ENCODE measurements at places on chromosomes 7 and 10.

GRCh38 chr10:131500892-131501291 lies 189.4 kb upstream of the TCERG1L start:
- H3K4me3 ChIP-seq = no peak overlapping the region
- no peaks in the 10 kb centered on the region for H3K27me3 ChIP-seq
- no peaks in the 10 kb centered on the region for H3K4me1 ChIP-seq

DNA sequence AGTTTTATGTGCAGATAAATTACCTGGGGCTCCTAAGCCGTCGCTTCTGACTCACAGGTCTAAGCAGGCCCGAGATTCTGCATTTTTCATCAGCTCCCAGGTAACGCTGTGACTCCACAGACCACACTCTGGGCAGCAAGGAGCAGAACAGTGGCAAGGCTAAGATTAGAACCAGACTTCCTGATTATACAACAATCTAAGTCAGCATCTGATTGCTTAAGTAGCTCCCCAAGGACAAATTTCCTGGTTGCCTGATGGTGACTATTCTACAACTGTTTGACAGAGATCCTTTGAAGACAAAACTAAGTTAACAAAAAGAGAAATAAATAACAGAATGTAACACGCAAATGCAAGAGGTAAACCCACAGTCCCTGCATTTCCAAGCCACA lies 69.0 kb downstream of the CREB3L2 start:
- no peak for DNase-seq
- no peaks in the 10 kb centered on the region for H3K27me3 ChIP-seq
- H3K27ac ChIP-seq = no peak overlapping the region
- H3K4me3 ChIP-seq = no peak overlapping the region
- peaks cover 22% of the 10 kb centered on the region for H3K36me3 ChIP-seq
- H3K4me1 ChIP-seq = peaks cover 46% of the 10 kb centered on the region

- H3K4me1 ChIP-seq = no peaks in the 10 kb centered on the region
- no peak overlapping the region for H3K27ac ChIP-seq
- no peaks in the 10 kb centered on the region for H3K36me3 ChIP-seq
- no peaks in the 10 kb centered on the region for H3K27me3 ChIP-seq
- DNase-seq = no peak
- H3K4me3 ChIP-seq = no peak overlapping the region
Measured at GRCh38 chr7:95102662-95103061, 195.3 kb downstream of the PPP1R9A start.

GRCh38 chr10:63976538-63976937 lies 455.3 kb downstream of the REEP3 start:
- H3K27ac ChIP-seq = no peak overlapping the region
- no peak for DNase-seq
- no peaks in the 10 kb centered on the region for H3K36me3 ChIP-seq
- H3K27me3 ChIP-seq = no peaks in the 10 kb centered on the region

- H3K27ac ChIP-seq = no peak overlapping the region
- no peaks in the 10 kb centered on the region for H3K4me1 ChIP-seq
- H3K27me3 ChIP-seq = peaks cover 2% of the 10 kb centered on the region
- no peak for DNase-seq
Measured at GRCh38 chr10:75319274-75319673, 82.3 kb downstream of the ZNF503 start.

DNA sequence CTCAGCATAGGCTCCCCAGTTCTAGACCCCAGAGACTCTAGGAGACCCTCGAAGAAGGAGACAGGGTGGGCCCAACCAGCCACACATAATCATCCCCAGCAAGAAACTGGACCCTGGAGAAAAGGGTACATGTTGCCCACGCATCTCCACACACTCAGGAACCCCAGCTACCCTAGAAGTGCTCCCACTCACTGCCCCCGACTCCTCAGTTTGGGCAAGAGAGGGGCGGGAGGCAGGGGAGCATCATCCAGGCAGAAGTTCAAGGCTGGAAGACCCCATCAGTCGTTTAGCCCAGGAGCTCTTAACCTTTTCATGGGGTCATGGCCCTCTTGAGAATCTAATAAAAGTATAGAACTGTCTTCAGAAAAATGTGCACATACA lies 1.8 kb upstream of the ZNF467 start:
- peaks cover 1% of the 10 kb centered on the region for H3K4me1 ChIP-seq
- H3K36me3 ChIP-seq = no peaks in the 10 kb centered on the region
- no peak overlapping the region for H3K4me3 ChIP-seq
- no peak for DNase-seq
- peaks cover 27% of the 10 kb centered on the region for H3K27me3 ChIP-seq

DNA sequence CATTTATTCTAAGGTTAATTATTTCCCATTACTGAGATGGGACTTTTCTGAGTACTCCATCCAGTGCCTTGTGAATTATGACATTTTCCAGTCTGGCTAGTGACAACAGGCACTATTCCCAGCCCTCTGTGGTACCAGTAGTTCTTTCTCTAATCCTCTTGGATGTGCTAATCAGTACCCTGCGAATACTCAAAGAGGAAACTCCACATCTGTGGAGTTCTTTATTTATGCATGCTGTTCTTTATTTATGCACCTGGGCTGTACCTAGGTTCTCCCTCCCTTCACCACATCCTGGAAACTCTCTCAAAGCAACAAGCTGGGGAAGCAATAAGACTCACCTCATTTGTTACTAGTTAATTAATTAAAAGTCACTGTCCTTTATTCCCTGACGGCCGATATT lies 83.5 kb downstream of the TSPAN12 start:
- H3K4me3 ChIP-seq = no peak overlapping the region
- DNase-seq = no peak
- H3K27me3 ChIP-seq = no peaks in the 10 kb centered on the region
- no peaks in the 10 kb centered on the region for H3K36me3 ChIP-seq

GRCh38 chr10:113292086-113292485 lies 260.8 kb upstream of the HABP2 start:
- peaks cover under 1% of the 10 kb centered on the region for H3K27me3 ChIP-seq
- H3K4me1 ChIP-seq = no peaks in the 10 kb centered on the region
- H3K27ac ChIP-seq = no peak overlapping the region
- H3K36me3 ChIP-seq = no peaks in the 10 kb centered on the region

Measured in T-helper 2 cell treated with Interferon-gamma antibody and Interleukin-4, amounts not matched to agents 5 μg/mL and 100 μg/mL, for 36 hours (primary cell).